ENCODE measurements at places on chromosomes 2 and 18.

DNA sequence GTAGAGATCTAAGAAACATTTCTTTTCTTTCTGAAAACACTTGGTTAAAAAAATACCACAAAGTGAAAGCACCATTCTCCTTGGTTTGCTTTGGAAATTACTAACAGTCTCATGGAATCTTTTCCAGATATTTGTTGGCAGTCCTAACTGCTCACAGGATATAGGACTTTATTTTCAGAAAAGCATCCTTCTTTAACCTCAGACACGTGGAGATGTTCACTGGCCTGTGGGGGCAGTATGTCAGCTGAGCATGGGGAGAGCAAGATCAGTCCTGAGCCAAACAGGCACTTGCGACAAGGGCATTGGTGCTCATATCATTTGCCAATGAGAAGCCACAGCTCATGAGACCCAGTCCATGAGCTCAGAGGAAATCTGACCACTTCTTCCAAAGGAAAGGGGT lies 371.9 kb downstream of the NBAS start:
- peak; percentile 22 for DNase-seq

- no peak for DNase-seq
Measured at GRCh38 chr2:198968545-198968944, 489.2 kb downstream of the SATB2 start.

DNA sequence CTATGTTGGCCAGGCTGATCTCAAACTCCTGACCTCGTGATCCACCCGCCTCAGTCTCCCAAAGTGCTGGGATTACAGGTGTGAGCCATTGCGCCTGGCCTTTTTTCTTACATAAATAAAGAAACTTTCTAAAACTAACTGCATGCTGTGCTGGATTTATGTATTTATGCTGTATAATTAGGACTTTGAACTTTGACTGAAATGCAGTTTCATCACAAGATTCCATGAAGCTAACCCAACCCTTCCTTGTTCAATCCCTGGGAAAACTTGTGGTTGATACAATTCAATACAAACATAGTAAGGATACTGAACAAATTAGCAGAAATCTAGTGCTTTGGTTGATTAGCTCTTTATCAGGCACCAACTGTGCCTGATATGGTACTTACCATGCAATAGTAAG lies 20.9 kb upstream of the SLC35F5 start:
- no peak for DNase-seq

DNA sequence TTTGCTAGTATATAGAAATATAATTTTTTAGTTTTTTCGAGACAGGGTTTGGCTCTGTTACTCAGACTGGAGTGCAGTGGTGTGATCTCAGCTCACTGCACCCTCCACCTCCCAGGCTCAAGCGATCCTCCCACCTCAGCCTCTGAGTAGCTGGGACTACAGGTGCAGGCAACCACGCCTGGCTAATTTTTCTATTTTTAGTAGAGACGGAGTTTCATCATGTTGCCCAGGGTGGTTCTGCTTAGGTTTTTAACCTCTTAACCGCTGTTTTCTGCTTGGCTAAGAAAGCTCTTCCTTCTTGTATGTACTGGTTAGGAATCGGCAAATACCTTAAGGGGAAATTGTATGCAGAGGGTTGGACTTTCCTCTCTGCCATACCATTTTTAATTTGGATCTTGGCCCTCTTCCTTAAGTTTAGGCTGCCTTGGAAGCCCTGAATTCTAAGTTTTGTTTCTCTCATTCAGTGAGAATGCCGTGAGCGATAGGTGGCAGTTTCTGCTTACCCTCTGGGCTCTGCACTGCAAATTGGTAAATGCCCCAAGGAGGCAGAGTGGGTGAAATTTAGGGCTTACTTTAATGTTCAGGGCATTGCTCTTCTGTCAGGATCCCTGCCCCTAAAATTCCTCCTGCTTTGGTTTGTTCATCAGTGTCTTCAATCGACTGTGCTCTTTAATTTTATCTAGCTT lies 32.3 kb downstream of the EML6 start:
- no peak for DNase-seq

DNA sequence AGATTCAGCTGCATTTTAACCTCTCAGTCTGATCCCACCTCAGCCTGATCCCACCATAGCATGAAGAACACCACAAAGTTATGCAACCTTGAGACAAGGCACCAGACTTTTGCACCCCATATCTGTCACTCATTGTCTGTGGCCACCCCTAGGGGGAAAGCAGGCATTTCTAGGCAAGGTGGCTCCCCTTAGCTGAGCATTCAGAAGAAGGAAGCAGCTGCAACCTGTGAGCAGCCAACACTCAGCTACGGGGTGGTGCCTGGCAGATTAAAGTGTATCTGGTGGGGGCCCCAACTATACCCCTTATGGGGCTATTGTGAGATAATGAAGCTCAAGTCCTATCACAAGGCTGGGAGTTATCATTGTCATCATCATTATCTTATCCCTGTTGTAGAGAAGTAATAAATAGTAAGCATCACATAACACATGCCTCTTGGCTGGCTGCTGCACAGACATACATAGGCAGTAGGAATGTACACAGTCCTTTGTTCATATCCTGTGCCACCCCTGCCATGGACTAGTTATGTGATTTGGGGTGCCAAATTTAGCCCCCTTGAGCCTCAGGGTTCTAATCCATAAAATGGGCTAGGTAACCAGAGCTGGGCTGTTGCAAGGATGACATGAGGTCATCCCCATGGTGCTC lies 20.6 kb upstream of the TMEM163 start:
- no peak for DNase-seq

DNA sequence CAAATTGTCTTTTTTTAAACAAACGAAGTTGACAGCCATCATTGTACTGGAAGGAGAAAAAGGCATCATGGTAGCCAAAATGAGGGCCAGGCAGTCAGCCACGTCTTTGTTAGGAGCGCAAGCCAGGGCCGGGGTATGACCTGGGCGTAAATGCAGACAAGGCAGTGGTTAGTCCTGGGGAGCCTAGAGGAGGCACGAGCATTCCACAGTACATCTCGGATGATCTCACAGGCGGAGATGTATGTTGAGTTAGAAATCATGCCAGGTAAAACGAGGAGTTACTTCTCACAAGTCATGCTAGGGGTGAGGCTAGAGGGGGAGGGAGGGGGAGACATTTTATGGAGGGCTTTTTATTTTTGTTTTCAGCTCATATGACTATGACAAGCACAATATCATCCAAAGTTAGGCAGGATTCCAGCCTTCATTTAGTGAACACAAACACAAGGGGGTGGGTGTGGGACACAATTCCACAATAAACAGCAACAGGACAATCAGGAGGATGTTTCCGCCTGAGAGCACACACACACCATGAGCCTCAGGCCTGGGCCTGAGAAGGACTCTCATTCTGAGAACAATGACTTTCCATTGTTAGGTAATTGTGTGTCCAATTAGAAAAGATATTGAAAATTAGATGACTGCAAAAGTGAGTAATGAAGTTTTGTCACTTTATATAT lies 64.4 kb upstream of the PGAP1 start:
- DNase-seq: no peak

DNA sequence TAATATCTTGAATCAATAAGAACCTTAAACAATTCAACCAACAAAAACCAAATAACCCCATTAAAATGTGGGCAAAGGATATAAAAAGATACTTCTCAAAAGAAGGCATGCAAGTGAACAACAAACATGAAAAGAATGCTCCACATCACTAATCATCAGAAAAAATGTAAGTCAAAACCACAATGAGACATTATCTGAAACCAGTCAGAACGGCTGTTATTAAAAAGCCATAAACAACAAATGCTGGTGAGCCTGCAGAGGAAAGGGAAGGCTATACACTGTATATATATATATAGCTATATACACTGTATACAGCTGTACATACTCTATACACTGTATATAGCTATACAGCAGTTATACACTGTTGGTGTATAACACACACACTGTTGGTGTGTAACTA lies 47.8 kb upstream of the GALNT13 start:
- peak; percentile 2 for DNase-seq

- DNase-seq: no peak
Measured at GRCh38 chr18:63180971-63181376, 138.6 kb downstream of the BCL2 start.

All from fibroblast of skin of right biceps (primary cell).